Activated CD4-positive, alpha-beta T cell treated with anti-CD3 and anti-CD28 coated beads, Interleukin-2, amount 10 ng/mL, durations not matched to agents 7 days and 5 days (primary cell): ENCODE measurements at places on chromosomes 13 and 19. TPM values are rescaled to one million over a fixed set of nuclear protein-coding genes. Genes with fewer than 3 reads are reported as not detected.

The SIGLEC8 gene
- total RNA-seq: not detected

The LRP3 gene
- 0.08 TPM for total RNA-seq

The CEACAM19 gene
- total RNA-seq: 0.23 TPM

The AMH gene
- total RNA-seq: 9.2 TPM

The KLK12 gene
- not detected for total RNA-seq

The TMEM255B gene
- 1.8 TPM for total RNA-seq

The OVOL3 gene
- total RNA-seq: not detected

The CEACAM7 gene
- not detected for total RNA-seq

The ZNF430 gene
- 24.6 TPM for total RNA-seq

The KLK15 gene
- not detected for total RNA-seq

The SPATA13 gene
- 68.4 TPM for total RNA-seq

The HPN gene
- total RNA-seq: not detected

The OSCAR gene
- 0.32 TPM for total RNA-seq

The LRRC25 gene
- not detected for total RNA-seq

The TNFSF11 gene
- total RNA-seq: 0.77 TPM

The HIF3A gene
- not detected for total RNA-seq

The FFAR1 gene
- total RNA-seq: not detected

The ZNF135 gene
- total RNA-seq: 0.77 TPM

The TTC9B gene
- not detected for total RNA-seq

The ZNF93 gene
- total RNA-seq: 15.8 TPM

The PCDH8 gene
- total RNA-seq: not detected

The ZNF441 gene
- total RNA-seq: 7.3 TPM

The ODAD3 gene
- total RNA-seq: not detected

The ICAM5 gene
- total RNA-seq: 0.17 TPM

The ADGRE1 gene
- 1.5 TPM for total RNA-seq

The MIA gene
- total RNA-seq: 0.89 TPM

The KCNRG gene
- total RNA-seq: 0.42 TPM

The ZIM2 gene
- not detected for total RNA-seq

The SAE1 gene
- 162 TPM for total RNA-seq
